EH (cell line): ENCODE measurements at places on chromosomes 7 and 10.

DNA sequence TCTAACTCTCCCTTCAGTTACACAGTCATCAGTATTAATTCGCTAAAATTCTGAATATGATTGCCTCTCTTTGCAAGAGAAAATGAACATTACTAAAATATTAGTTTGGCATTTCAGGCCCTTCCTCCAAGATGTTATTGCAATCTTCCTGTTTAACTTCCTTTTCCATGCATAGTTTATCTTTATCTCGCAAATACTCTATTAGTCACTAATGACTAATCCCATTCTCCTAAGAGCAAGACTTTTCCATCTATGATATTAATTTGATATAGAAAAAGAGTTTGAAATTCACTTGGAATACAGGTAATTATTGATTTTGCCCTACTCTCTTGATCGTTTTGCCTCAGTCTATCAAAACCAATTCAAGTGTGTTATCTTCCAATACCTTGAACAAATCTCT lies 41.8 kb upstream of the SEMA3A start:
- DNase-seq, result peak; percentile 68

- DNase-seq, result peak; percentile 98
Observed at GRCh38 chr7:36115448-36116321, 37.4 kb upstream of the EEPD1 start.

GRCh38 chr10:77151408-77151807 lies 486.2 kb downstream of the KCNMA1 start:
- DNase-seq, result no peak

DNA sequence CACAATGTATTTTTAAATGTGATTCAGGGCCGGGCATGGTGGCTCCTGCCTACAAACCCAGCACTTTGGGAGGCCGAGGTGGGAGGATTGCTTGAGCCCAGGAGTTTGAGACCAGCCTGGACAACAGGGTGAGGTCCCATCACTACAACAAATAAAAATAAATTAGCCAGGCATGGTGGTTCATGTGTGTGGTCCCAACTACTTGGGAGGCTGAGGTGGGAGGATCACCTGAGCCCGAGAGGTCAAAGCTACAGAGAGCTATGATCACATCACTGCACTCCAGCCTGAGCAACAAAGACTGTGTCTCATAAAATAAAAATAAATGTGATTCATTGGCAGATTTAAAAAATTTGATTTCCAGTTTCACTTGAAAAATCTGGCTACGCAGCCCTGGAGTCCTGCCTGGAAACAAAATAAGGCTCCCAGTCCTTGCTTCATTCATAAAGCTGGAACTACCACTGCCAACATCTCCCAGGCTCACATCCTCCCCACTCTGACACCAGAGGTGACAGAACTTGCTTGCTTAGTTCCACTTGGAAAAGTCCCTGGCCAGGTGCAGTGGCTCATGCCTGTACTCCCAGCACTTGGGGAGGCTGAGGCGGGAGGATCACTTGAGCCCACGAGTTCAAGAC lies 27.9 kb upstream of the SLC35G1 start:
- DNase-seq, result no peak

DNA sequence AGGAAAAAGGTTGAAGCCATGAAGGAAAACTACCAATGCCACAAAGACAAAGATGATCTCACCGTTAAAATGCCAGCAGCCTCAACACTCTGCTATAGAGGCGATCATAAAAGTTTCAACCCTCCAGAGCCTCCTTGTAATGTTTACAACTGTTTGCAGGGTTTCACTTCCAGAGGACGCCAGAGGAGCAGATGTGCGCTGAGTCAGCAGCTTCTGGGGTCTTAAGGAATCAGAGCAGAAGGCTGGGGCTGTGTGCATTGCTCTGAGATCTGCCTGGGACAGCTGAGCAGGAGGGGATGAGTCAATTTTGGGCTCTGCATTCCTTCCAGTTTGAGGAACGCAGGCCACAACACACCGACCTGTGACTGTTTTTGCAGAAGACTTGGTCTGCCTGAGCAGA lies 98.3 kb downstream of the TMEM130 start:
- DNase-seq, result peak; percentile 40

DNA sequence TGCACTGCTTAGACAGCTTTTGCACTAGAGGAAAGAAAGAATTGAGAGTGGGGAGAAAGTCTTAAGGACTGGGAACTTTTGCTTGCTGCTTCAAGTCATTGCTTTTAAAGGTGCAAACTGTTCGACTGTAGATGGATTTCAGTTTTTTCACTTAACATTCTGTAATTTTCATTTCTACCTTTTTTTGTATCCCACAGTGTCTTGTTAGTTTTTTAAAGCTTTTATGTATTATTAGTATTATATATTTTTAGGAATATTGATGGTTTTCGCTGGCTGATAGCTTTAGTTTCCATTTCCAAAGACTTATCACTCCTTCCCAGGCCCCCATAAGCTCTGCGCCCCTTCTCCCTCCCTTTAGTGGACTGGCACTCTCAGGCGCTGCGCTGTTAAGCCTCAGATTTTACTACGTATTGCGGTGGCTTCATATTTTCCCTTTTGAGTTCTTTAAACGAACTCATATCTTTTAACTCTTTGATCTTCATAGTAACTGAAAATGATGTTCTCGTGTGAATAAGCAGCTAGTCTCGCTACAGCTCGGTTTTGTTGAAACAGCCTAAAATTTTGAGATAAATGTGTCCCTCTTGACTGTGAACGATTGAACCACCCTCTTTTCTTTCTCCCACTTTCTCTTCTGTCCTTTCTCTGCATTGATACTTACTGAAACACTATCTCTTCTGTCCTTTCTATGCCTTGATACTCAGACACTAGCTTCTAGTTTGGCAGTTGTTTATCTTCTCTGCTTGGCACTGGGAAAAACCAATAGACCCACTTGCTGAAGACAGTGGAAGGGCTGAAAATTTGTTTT lies 2.5 kb upstream of the ETV1 start:
- DNase-seq, result no peak

DNA sequence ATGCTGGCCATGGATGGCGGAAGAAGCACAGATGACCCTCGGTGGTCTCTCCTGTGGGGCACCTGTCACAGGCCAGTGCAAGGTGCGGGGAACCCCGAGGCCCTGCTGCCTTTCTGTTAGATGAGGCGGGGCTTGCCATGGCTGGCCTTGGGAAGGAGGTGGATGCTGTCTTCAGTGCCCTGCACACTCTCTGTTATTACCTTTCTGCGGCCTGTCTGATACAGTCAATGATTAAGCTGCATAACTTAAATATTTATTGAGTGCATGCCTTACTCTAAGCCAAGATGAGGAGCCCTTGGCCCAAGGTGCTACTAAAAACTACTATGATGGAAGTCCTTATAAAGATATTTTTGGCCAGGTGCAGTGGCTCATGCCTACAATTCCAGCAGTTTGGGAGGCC lies 36.7 kb upstream of the MNX1 start:
- no peak for DNase-seq

GRCh38 chr7:104124469-104124868 lies 83.3 kb downstream of the ORC5 start:
- peak; percentile 58 for DNase-seq

GRCh38 chr7:88437132-88437531 lies 130.4 kb upstream of the STEAP4 start:
- no peak for DNase-seq

DNA sequence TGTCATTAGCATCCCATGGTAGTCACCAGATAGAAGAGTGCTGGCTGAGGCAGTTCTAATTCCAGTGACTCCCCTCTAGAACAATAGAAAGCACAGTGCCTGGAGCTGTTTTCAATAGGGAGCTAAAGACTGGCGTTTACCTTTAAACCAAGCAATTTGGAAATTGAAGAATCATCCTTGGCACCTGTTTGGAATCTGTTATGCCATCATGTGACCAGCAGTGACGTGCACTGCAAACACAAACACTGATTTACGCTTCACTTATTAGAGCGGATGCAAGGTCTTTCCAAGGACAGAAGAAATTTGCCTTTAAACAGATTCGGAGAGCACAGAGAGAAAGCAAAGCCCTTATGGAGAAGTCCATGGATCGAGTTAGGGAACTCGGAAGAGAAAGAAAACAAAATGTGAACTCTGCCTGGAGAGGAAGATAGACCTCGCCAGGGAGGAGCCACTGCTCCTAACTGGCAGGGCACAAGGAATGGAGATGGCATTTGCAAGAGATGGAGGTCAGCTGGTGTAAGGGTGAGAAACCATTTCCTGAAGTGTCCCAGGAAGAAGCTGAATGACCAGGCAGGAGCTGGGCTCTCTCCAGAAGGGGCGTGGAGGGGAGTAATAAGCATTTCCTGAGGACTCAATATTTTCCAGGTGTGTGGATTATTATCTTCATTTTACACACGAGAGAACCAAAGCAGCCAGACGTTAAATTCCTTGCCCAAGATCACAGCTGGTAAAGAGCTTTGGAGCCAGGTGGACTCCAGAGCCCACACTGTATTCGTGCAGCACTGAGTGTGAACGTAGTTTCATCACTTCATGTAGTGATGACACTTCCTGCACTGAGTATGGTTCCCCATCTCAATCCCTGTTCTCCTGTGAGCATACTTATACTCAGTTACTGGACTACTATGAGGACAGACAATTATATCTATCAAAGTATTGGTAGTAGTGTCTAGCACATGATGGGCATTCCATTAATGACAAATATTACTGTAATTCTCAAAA lies 97.7 kb downstream of the CUBN start:
- DNase-seq, result no peak
